WTC11 (cell line): ENCODE measurements at places on chromosomes 1 and 21.

GRCh38 chr1:193458628-193459027 is 272.2 kb upstream of the B3GALT2 start:
- H3K36me3 ChIP-seq = no peaks in the 10 kb centered on the region
- DNase-seq = no peak
- no peaks in the 10 kb centered on the region; the same call in 1 of the 2 replicates for H3K27me3 ChIP-seq
- peaks cover 17% of the 10 kb centered on the region for H3K4me1 ChIP-seq
- H3K4me3 ChIP-seq = no peak overlapping the region
- H3K27ac ChIP-seq = no peak overlapping the region

DNA sequence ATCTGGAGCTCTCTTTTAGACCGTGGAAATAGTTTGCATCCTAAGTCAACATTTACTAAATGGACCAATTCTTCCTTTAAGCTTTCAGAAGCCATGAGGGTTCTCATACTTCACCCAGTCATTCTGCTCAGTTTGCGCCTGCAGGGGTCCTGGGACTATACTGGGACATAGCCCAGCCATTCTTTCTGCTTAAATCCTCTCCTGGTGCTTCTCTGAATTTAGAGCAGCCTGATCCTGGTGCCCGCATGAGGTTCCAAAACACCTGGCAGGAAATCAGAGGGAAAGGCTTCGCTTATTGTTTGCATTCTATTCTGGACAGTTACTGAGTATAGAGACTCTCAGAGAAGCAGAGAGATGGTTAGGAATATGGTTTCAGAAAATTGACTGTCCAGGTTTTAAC is 27.0 kb downstream of the TNN start:
- no peak for DNase-seq
- H3K4me3 ChIP-seq = no peak overlapping the region
- no peaks in the 10 kb centered on the region for H3K4me1 ChIP-seq

DNA sequence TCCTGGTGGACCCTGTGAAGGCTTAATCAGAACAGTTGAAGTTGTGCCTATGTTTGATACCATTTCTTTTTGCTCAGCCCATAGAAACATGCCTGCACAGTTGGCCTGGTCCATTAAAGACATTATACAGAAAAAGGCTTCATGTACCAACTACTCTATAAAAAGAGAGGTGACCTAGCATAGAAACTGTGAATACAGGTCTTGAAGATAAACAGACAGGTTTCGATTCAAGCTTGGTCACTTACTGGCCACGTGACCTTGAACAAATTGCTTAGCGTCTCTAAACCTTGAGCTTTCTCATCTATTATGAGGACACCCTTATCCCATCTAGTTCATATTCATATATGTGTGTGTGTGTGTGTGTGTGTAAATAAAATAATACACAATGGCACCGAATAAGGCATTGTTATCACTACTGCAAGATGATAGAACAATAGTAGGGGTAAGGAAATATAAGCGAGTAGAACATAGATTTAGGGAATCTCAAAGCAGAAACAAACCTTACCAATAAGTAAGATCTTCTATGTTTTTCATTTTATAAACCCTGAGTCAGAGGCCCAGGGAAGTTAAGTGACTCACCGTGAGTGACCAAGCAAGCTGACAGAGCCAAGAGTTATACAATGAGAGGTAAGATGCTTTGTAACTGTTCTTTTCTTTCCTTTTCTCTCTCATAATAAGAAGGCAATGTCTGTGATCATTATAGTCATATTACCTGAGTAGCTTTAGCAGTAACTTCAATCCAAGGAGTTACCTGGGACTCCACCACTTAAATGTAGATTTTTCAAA is 476.8 kb upstream of the DEPDC1 start:
- H3K27me3 ChIP-seq = no peaks in the 10 kb centered on the region
- H3K4me1 ChIP-seq = peaks cover 55% of the 10 kb centered on the region
- H3K27ac ChIP-seq = no peak overlapping the region
- no peaks in the 10 kb centered on the region for H3K36me3 ChIP-seq
- no peak overlapping the region for H3K4me3 ChIP-seq

DNA sequence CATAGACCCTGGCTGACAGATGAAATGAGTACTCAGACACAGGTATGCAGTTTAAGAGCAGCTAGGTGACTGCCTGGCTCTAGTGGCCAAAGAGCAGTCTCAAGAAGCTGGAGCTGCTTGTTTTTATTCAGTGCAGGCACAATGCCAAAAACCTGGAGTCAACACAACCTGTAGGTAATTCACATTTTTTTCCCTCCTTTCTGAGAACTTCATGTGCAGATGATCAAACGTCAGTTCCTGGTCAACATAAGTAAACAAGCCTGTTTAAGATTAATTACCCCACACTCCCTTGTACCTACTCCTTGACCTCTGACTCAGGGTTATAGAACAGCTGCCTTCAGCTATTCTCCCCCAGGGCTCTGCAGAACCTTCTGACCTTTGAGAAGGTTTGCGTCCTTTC is 17.3 kb upstream of the ACADM start:
- H3K27ac ChIP-seq = no peak overlapping the region
- H3K4me1 ChIP-seq = 0 out of 2 replicates have a peak, but pooled peaks cover 2% of the 10 kb centered on the region
- H3K27me3 ChIP-seq = no peaks in the 10 kb centered on the region
- H3K36me3 ChIP-seq = no peaks in the 10 kb centered on the region
- no peak for DNase-seq

DNA sequence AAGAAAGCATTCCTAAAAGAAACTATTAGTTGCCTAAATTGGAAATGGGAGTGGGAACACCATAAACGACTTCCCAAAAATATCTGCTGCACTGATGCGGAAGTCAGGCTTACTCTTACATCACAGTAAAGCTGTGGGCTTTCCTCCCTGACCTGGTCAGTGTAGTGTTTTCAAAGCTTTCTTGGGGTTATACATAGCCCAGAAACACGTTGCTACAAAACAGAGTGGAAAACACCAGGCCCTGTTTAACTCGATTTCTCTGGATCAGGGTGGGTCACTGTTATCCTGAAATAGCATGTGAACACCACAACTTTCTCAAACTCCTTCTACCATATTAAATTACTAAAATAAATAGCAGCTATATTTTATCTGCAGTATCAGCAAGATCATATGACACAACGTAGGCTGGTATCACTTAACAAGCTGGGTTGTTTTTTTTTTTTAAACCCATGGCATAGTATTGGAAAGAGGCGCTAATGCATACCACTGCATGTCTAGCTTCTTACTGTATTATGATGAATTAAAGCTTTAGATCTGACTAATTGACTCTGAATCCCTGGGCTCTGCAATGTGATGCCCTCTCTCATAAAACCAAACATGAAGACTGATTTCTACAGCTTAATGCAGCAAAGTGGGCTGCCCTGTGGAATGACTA is 184.6 kb downstream of the TGFB2 start:
- no peak for DNase-seq
- H3K27me3 ChIP-seq = no peaks in the 10 kb centered on the region; the same call in 1 of the 2 replicates
- H3K4me1 ChIP-seq = 0 out of 2 replicates have a peak, but pooled peaks cover 6% of the 10 kb centered on the region
- H3K36me3 ChIP-seq = no peaks in the 10 kb centered on the region

- DNase-seq = no peak
- H3K27me3 ChIP-seq = peaks cover 4% of the 10 kb centered on the region
- H3K4me1 ChIP-seq = peaks cover 35% of the 10 kb centered on the region
- H3K27ac ChIP-seq = peak overlapping the region; percentile 80
- H3K36me3 ChIP-seq = peaks cover 28% of the 10 kb centered on the region
These were observed 17.6 kb upstream of the TMEM61 start for GRCh38 chr1:54962612-54963395.

- H3K27me3 ChIP-seq = no peaks in the 10 kb centered on the region
- DNase-seq = no peak
- H3K36me3 ChIP-seq = no peaks in the 10 kb centered on the region; the same call in 1 of the 2 replicates
- peak overlapping the region; percentile 79 for H3K27ac ChIP-seq
- no peak overlapping the region for H3K4me3 ChIP-seq
These were observed 34.3 kb upstream of the ECE1 start for GRCh38 chr1:21324368-21325141.

DNA sequence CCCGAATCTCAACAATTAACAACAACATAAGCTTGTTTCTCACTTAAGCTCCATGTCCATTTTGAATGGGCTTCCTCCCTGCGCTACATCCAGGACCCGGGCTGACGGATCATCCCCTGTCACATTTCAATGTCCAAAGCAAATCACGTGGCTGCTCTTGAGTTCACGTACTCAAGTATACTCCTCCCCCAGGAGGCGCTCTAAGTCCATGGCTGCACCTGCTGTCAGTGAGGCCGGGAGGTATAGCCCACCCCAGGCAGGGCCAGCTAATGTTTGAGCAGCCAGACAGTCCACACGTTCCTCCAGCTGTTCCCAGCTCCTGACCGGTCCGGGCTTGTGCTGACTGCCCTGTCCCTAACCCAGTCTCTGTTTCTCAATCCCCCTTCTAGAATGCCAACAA is 220.8 kb downstream of the SLC35F3 start:
- H3K27ac ChIP-seq = no peak overlapping the region
- DNase-seq = peak; percentile 90
- H3K36me3 ChIP-seq = no peaks in the 10 kb centered on the region
- H3K27me3 ChIP-seq = peaks cover 6% of the 10 kb centered on the region
- peaks cover 7% of the 10 kb centered on the region for H3K4me1 ChIP-seq
- peak overlapping the region; percentile 10; the same call in 1 of the 2 replicates for H3K4me3 ChIP-seq

DNA sequence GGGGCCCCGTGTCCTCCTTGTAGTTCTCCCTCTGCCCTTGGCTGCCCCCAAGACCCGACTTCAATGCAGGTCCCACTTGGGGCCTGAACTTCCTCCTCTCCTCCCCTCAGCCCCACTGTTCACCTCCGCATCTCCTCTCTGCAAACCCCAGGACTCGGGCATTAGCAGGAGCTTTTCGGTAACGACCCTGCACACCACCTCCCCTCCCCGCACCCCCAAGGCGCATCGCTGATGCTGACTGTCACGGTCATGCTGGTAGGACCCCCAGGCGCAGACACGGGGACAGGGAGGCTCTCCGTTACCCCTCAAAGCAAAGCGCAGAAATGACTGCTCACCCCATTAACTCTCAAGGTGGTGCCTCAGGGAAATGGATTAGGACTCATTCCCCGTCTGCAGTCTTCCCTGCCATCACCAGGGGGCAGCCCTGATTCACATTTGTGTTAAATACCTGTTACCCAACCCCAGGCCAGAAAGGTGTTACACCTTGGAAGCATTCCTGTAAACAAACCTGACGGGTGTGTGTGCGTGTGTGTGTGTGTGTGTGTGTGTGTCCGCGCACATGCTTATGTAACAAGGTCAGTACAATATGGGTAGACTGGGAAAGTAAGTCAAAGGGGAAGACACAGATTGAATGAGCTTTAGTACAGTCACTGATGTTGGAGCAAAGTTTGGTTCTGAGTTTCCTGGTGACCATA is 6.4 kb upstream of the GUCA2B start:
- H3K4me1 ChIP-seq = no peaks in the 10 kb centered on the region
- peak; percentile 89 for DNase-seq
- no peaks in the 10 kb centered on the region for H3K36me3 ChIP-seq
- H3K27ac ChIP-seq = no peak overlapping the region
- no peak overlapping the region for H3K4me3 ChIP-seq
